ENCODE measurements at places on chromosomes 2 and 18.

GRCh38 chr2:227472265-227473121 lies 537 bp downstream of the AGFG1 start:
- peak; percentile 36 for DNase-seq
- no peaks in the 10 kb centered on the region for H3K27me3 ChIP-seq
- H3K36me3 ChIP-seq, result no peaks in the 10 kb centered on the region
- H3K4me1 ChIP-seq, result peaks cover 13% of the 10 kb centered on the region
- peak overlapping the region; percentile 69 for H3K4me3 ChIP-seq

- no peak overlapping the region for H3K4me3 ChIP-seq
- H3K4me1 ChIP-seq, result no peaks in the 10 kb centered on the region
- no peak for DNase-seq
These were observed 909.5 kb upstream of the SOX11 start for GRCh38 chr2:4782647-4783046.

GRCh38 chr2:186099826-186100225 lies 361.2 kb downstream of the FSIP2 start:
- no peaks in the 10 kb centered on the region for H3K27me3 ChIP-seq
- DNase-seq, result no peak

DNA sequence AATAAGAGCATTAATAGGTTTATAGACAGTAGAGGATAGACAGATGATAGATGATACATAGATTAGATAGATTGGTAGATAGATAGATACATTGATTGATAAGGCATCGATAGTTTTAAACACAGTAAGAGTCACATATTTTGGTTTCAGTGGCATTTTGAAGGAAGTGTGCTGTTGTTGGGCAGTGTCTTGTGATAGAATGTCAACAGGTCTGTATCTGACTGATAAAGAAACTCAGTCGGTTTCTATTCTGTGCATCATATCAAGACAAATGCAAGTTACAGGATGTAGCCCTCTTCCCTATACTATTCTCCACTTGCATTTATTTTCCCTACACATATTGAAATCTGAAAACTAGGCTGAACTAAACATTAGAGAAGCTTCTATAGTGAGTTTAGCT lies 1229.0 kb upstream of the ZEB2 start:
- no peaks in the 10 kb centered on the region for H3K4me1 ChIP-seq
- no peak for DNase-seq
- no peak overlapping the region for H3K27ac ChIP-seq
- H3K27me3 ChIP-seq, result no peaks in the 10 kb centered on the region
- no peaks in the 10 kb centered on the region for H3K36me3 ChIP-seq

GRCh38 chr2:567865-568638 lies 109.2 kb downstream of the TMEM18 start:
- H3K36me3 ChIP-seq, result no peaks in the 10 kb centered on the region
- H3K27ac ChIP-seq, result no peak overlapping the region
- no peak for DNase-seq

- no peak overlapping the region for H3K27ac ChIP-seq
- peaks cover 11% of the 10 kb centered on the region for H3K4me1 ChIP-seq
- no peak for DNase-seq
- H3K36me3 ChIP-seq, result peaks cover 3% of the 10 kb centered on the region
These were observed 50.5 kb downstream of the ZNF516 start for GRCh38 chr18:76444446-76445105.

GRCh38 chr18:64273724-64274123 lies 124.8 kb upstream of the LINC00305 start:
- H3K4me1 ChIP-seq, result no peaks in the 10 kb centered on the region
- no peaks in the 10 kb centered on the region for H3K27me3 ChIP-seq
- no peaks in the 10 kb centered on the region for H3K36me3 ChIP-seq
- no peak overlapping the region for H3K27ac ChIP-seq
- H3K4me3 ChIP-seq, result no peak overlapping the region
- no peak for DNase-seq

- H3K27ac ChIP-seq, result no peak overlapping the region
- no peak for DNase-seq
- H3K4me3 ChIP-seq, result no peak overlapping the region
- peaks cover 5% of the 10 kb centered on the region for H3K27me3 ChIP-seq
- no peaks in the 10 kb centered on the region for H3K4me1 ChIP-seq
These were observed 29.1 kb upstream of the CPS1 start for GRCh38 chr2:210527286-210527685.

- no peak overlapping the region for H3K27ac ChIP-seq
- no peaks in the 10 kb centered on the region for H3K27me3 ChIP-seq
- no peak for DNase-seq
- no peak overlapping the region for H3K4me3 ChIP-seq
- H3K4me1 ChIP-seq, result no peaks in the 10 kb centered on the region
- no peaks in the 10 kb centered on the region for H3K36me3 ChIP-seq
These were observed 53.1 kb downstream of the MCFD2 start for GRCh38 chr2:46862514-46862913.

DNA sequence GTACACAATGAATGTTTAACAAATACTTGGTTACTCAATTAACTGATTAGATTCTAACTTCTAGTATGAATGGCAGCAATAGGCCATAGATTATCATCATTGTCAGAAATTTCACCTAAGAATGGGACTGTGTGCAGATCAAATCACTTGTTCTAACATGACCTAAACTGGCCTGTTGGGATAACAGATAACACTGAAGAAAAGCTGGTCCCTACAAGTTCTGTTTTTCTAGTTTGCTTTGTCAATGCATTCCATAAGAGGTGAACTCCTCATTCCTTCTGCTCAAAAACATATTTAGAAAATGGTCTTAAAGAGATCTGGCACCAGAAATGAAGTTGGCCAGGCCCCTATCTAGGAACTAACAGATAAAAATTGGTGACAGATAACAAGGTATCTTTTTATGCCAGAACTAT lies 175.4 kb downstream of the THADA start:
- H3K36me3 ChIP-seq, result no peaks in the 10 kb centered on the region
- no peak for DNase-seq
- no peak overlapping the region for H3K27ac ChIP-seq
- peaks cover 12% of the 10 kb centered on the region for H3K4me1 ChIP-seq
- no peak overlapping the region for H3K4me3 ChIP-seq
- no peaks in the 10 kb centered on the region for H3K27me3 ChIP-seq

GRCh38 chr2:236166796-236167296 lies 1.3 kb downstream of the GBX2 start:
- no peaks in the 10 kb centered on the region for H3K36me3 ChIP-seq
- H3K27ac ChIP-seq, result no peak overlapping the region
- DNase-seq, result no peak
- H3K4me3 ChIP-seq, result no peak overlapping the region

DNA sequence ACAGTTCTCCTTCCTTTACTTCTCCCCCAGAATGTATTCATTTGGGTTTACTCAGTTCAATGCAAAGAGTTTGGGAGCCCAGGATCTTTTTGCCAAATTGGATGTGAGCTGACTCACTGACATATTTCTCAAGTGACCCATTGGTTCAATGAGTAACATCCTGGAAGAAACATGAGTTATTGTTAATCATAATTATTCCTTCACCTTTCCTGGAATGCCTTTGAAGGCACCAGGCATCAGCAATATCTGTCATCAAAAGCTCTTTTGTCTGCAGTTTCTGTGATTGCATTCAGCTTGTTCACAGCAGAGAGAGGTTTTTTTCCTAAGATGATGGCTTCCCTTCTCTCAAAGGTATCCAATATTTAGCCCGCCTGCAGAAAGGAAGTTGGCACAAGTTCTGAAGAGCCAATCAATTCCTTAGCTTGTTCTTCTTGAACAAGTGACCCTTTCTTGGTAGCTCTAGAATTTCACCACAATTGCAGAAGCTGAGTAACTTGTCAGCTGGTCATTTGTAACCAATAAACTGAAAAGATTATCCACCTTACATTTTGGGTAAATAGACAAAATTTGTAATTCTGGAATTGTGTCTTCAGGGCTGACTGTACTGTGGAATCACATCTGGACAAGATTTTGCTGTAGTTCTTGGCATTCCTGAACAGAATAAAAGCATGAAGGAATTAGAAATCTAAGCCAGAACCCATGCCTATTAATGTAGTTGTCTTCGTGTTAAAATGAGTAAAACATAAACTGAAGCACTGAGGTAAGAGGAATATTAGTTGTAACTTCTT lies 72.2 kb upstream of the TMEM17 start:
- no peaks in the 10 kb centered on the region for H3K27me3 ChIP-seq
- no peak for DNase-seq
- no peak overlapping the region for H3K4me3 ChIP-seq
- no peaks in the 10 kb centered on the region for H3K36me3 ChIP-seq

- no peaks in the 10 kb centered on the region for H3K4me1 ChIP-seq
- H3K36me3 ChIP-seq, result no peaks in the 10 kb centered on the region
- DNase-seq, result no peak
- no peak overlapping the region for H3K27ac ChIP-seq
These were observed 83.6 kb downstream of the MREG start for GRCh38 chr2:215929602-215930335.

DNA sequence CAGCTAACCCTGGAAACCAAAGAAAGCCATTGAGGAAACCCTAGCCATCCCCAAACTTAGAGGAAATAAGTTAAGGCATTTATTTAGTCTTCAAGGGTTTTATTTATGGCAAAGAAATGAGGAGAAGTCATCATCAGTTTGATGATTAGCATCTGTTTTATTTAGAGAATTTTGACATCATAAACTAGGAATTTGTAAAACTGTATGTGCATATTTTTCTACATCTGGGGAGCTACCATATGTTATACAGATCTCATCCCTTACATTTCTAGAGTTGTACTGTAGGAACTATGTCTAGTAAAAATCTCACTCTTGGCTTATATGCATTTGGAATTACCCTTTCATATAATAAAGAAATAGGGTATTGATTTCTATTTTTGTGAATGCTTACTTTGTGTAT lies 48.7 kb downstream of the FMNL2 start:
- no peaks in the 10 kb centered on the region for H3K36me3 ChIP-seq
- H3K27me3 ChIP-seq, result no peaks in the 10 kb centered on the region
- no peaks in the 10 kb centered on the region for H3K4me1 ChIP-seq
- no peak overlapping the region for H3K27ac ChIP-seq

GRCh38 chr2:46066116-46066515 lies 231.1 kb upstream of the EPAS1 start:
- no peaks in the 10 kb centered on the region for H3K36me3 ChIP-seq
- no peak for DNase-seq
- no peak overlapping the region for H3K27ac ChIP-seq
- H3K4me1 ChIP-seq, result no peaks in the 10 kb centered on the region

- H3K36me3 ChIP-seq, result no peaks in the 10 kb centered on the region
- no peak overlapping the region for H3K4me3 ChIP-seq
- H3K27ac ChIP-seq, result no peak overlapping the region
- no peaks in the 10 kb centered on the region for H3K4me1 ChIP-seq
- DNase-seq, result no peak
These were observed 34.0 kb downstream of the ABCB11 start for GRCh38 chr2:168997118-168997521.

GRCh38 chr2:120972286-120972685 lies 236.6 kb downstream of the GLI2 start:
- no peaks in the 10 kb centered on the region for H3K27me3 ChIP-seq
- no peaks in the 10 kb centered on the region for H3K36me3 ChIP-seq
- no peaks in the 10 kb centered on the region for H3K4me1 ChIP-seq
- H3K27ac ChIP-seq, result no peak overlapping the region

- no peak overlapping the region for H3K27ac ChIP-seq
- H3K4me1 ChIP-seq, result peaks cover 34% of the 10 kb centered on the region
- H3K4me3 ChIP-seq, result peak overlapping the region; percentile 49
- no peaks in the 10 kb centered on the region for H3K36me3 ChIP-seq
- no peak for DNase-seq
These were observed 15.2 kb downstream of the PDCD1 start for GRCh38 chr2:241843321-241844065.

- H3K27ac ChIP-seq, result no peak overlapping the region
- no peaks in the 10 kb centered on the region for H3K36me3 ChIP-seq
- no peak overlapping the region for H3K4me3 ChIP-seq
- H3K4me1 ChIP-seq, result peaks cover 4% of the 10 kb centered on the region
These were observed 14.1 kb downstream of the CRIM1 start for GRCh38 chr2:36369716-36370115.
